ENCODE measurements at places on chromosomes 13 and 19.

- H3K36me3 ChIP-seq, result no peaks in the 10 kb centered on the region
- peaks cover 4% of the 10 kb centered on the region for H3K4me1 ChIP-seq
- H3K4me3 ChIP-seq, result no peak overlapping the region
- DNase-seq, result no peak
These were observed 98.2 kb upstream of the C1QTNF9B start for GRCh38 chr13:23995283-23996073.

- H3K27me3 ChIP-seq, result no peaks in the 10 kb centered on the region
- DNase-seq, result peak; percentile 89
- peaks cover 10% of the 10 kb centered on the region for H3K4me1 ChIP-seq
- H3K36me3 ChIP-seq, result peaks cover 6% of the 10 kb centered on the region
These were observed at the start of gene ZNF471 for GRCh38 chr19:56507446-56508289. TSS of gene ZNF471 (plus strand) at chr19:56507855. CDS start at chr19:56511572, 3,717 bp downstream.

DNA sequence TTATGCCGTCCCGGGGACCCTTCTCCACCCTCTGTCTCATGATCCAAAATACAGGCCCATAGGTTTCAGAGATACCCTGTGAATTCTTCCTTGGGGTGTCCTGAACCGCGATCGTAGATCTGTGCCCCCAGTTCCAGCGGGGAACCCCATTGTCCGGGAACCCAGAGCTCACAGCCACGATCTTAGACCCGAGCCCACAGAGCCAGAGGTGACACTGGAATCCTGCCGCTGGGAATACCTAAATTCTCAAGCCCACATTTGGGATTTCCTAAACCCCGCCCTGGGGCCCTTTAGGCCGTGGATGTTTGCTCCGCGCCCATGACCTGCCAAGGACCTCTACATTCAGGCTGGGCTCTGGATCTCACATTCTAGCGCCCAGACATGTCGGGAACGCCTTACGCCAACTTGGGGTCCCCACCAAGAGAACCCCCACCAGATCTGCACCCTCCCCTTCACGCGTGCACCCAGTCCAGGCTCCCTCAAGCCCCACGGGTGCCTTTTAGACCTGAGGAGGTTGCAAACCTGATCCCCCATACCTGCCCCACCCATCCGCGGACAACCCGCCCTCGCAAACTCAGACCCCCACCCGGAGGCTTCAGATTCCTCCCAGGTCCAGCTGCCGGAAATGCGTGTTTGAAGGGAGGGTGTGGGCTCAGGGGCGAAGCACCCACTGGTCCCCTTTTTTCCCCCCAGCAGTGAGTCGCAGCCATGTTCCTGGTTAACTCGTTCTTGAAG lies 605 bp downstream of the CAPNS1 start:
- peak overlapping the region; percentile 96 for H3K27ac ChIP-seq
- DNase-seq, result no peak

GRCh38 chr13:98542568-98543377 lies 34.1 kb downstream of the STK24 start:
- peaks cover 74% of the 10 kb centered on the region for H3K4me1 ChIP-seq
- no peaks in the 10 kb centered on the region for H3K36me3 ChIP-seq
- peak overlapping the region; percentile 70 for H3K27ac ChIP-seq
- peak overlapping the region; percentile 86 for H3K4me3 ChIP-seq
- no peaks in the 10 kb centered on the region for H3K27me3 ChIP-seq

DNA sequence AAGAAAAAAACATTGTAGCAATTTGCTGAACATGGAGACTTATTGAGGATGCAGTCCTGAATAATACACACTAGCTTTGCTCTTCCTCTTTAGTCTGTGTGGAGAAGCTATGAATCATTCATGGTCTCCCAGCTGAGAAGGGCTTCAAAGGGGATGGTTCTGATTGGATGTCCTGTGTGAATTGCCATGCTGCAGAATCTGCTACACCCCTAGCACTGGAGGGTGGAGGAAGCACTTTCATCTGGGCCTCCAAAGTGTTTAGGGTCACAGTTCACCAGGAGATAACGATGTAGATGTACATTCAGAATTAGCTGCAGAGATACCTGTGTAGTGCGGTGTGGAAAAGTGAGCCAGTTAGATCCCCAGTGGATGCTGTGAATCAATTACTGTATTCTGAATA lies 321.1 kb upstream of the EDNRB start:
- H3K27me3 ChIP-seq, result no peaks in the 10 kb centered on the region
- H3K4me3 ChIP-seq, result no peak overlapping the region
- H3K4me1 ChIP-seq, result no peaks in the 10 kb centered on the region
- no peaks in the 10 kb centered on the region for H3K36me3 ChIP-seq

DNA sequence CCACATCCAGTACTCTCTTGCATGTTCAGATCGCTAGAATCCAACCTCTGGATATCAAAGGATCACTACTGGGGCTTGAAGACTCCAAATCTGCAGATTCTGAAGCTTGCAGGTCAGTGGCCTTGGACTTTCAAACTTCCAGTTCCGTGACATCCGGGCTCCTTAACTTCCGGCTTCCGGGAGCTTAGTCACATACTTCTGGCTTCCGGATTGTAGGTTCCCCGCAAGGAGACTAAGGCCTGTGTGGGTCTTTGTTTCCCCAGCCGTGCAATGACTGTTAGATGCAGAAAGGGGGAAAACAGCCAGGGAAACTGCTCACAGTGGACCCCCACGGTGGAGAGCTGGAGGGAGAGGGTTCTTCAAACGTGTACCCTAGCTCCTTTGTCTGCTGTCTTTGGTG lies 41.4 kb downstream of the ZNF333 start:
- H3K36me3 ChIP-seq, result peaks cover 10% of the 10 kb centered on the region
- H3K27ac ChIP-seq, result no peak overlapping the region
- H3K4me3 ChIP-seq, result no peak overlapping the region
- no peaks in the 10 kb centered on the region for H3K4me1 ChIP-seq
- H3K27me3 ChIP-seq, result peaks cover 2% of the 10 kb centered on the region
- DNase-seq, result no peak

DNA sequence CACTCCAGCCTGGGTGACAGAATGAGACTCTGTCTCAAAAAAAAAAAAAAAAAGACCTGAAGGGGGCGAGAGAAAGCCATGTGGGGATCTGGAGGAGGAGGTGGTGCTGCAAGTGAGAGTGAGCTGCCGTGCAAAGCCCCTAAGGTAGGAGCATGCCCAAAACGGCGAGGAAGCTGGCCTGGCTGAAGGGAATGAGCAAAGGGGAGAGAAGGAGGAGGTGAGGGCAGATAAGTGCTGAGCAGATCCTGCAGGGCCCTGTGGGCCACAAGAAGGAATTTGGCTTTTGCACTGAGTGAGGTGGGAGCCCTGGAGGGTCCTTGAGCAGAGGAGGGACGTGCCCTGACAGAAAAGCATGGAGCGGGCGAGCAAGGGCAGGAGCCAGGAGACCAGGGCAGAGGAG lies 19.4 kb upstream of the ADGRE5 start:
- H3K27me3 ChIP-seq, result peaks cover 2% of the 10 kb centered on the region
- H3K27ac ChIP-seq, result peak overlapping the region; percentile 87
- peak; percentile 46 for DNase-seq
- H3K4me3 ChIP-seq, result peak overlapping the region; percentile 76

- no peak overlapping the region for H3K27ac ChIP-seq
- H3K4me1 ChIP-seq, result no peaks in the 10 kb centered on the region
- H3K36me3 ChIP-seq, result no peaks in the 10 kb centered on the region
These were observed 1449.3 kb downstream of the SLITRK1 start for GRCh38 chr13:82432949-82433348.

GRCh38 chr19:46404753-46405468 lies 8.5 kb downstream of the CCDC8 start:
- H3K4me1 ChIP-seq, result peaks cover 18% of the 10 kb centered on the region
- H3K36me3 ChIP-seq, result no peaks in the 10 kb centered on the region
- DNase-seq, result no peak
- H3K4me3 ChIP-seq, result peak overlapping the region; percentile 82
- no peak overlapping the region for H3K27ac ChIP-seq

DNA sequence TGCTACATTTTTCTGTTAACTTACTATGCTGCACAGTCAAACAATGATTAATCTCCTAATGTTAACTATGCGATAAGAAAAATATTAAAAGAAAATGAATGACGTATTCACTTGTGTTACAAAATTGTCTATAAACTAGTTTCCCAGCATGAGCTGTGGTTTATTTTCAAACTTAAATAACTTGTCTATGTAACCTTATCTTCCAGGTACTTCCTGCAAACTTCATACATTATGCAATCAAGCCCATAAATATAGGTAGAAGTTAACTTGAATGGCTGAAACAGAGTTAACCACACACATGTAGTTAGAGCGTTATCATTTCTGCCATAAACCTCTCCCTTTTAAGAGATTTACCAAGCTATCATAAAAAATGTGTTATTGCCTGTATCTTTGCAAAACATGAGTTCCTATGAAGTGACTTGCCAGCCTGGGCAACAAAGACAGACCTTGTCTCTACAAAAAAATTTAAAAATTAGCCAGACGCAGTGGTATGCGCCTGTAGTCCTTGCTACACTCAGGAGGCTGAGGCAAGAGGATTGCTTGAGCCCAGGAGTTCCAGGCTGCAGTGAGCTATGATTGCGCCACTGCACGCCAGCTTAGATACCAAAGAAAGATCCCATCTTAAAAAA lies 17.7 kb upstream of the KLF5 start:
- DNase-seq, result no peak
- H3K27me3 ChIP-seq, result no peaks in the 10 kb centered on the region
- no peaks in the 10 kb centered on the region for H3K4me1 ChIP-seq
- H3K27ac ChIP-seq, result no peak overlapping the region

- H3K4me3 ChIP-seq, result no peak overlapping the region
- H3K27me3 ChIP-seq, result no peaks in the 10 kb centered on the region
- H3K27ac ChIP-seq, result no peak overlapping the region
- H3K36me3 ChIP-seq, result no peaks in the 10 kb centered on the region
- no peaks in the 10 kb centered on the region for H3K4me1 ChIP-seq
These were observed 303.2 kb upstream of the NBEA start for GRCh38 chr13:34638897-34639296.

DNA sequence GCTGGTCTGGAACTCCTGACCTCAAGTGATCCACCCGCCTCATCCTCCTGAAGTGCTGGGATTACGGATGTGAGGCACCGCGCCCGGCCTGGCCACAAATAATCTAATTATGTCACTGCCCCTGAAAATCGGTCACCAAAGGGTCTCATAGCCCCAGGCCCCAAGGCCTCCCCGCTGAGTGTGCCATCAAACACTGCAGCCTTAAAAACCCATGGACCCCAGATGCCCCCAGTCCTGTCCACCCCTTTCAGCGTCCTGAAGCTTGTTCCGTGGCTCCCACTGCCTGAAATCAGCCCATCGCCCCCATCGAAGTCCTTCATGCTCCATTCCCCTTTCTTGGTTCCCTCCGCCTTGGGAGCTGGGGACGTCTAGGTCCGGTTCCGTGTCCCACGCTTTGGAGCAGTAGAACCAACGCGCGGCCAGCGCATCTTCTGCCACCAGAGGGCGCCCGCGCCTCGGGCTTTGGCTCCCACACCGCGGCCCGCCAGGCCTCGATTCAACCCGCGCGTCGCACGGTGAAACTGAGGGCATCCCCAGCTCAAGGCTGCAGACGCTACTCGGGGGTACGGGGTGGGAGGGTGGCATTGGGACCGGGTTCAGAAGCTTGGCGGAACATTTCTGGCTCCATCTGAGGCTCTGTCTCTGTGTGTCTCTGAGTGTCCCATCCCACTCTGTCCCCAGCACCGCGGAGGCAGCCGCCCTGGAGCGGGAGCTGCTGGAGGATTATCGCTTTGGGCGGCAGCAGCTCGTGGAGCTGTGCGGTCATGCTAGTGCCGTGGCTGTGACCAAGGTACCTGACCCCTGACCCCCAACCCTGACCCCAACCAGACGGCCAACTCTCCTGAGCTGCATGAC lies 3.5 kb downstream of the YJEFN3 start:
- H3K27me3 ChIP-seq, result peaks cover 14% of the 10 kb centered on the region
- peak; percentile 80 for DNase-seq
- H3K4me1 ChIP-seq, result peaks cover 6% of the 10 kb centered on the region
- H3K36me3 ChIP-seq, result no peaks in the 10 kb centered on the region
- H3K4me3 ChIP-seq, result no peak overlapping the region

DNA sequence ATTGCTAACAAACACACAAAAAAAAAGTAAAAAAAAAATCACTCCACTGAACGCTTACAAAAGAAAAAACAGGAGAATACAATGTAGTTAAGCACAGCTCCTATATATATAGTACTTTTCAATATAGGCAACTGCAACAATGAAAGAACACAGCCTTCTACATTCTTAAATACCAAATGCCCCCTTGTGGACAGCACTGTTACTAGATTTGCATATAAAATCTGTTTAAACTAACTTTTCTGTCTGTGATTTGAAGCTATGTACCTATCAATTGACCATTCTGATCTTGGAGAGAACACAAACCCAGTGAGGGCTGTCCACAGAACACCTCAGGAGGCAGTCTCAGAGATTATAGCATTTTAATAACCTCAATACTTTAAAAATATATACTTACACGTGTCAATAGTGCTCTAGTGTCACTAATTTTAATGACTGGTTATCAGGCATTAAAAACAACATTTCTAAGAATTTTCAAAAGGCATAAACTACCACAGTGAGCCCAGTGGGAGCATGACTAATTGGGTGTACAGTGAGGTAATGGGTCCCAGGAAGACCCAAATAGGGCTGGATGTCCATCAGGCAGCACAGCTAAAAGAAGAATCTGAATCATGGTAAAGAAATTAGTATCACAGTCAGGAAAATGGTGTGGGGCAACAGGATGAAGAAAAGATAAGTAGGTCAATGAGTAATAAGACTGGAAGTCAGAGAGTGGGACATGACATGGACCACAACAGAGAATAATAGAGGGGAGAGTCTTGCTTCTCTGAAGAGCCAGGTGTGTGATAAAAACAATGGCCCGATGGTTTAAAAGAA lies 22.2 kb downstream of the CCDC169 start:
- no peak for DNase-seq
- H3K27ac ChIP-seq, result no peak overlapping the region
- H3K4me3 ChIP-seq, result no peak overlapping the region
- peaks cover 5% of the 10 kb centered on the region for H3K27me3 ChIP-seq
- no peaks in the 10 kb centered on the region for H3K36me3 ChIP-seq

DNA sequence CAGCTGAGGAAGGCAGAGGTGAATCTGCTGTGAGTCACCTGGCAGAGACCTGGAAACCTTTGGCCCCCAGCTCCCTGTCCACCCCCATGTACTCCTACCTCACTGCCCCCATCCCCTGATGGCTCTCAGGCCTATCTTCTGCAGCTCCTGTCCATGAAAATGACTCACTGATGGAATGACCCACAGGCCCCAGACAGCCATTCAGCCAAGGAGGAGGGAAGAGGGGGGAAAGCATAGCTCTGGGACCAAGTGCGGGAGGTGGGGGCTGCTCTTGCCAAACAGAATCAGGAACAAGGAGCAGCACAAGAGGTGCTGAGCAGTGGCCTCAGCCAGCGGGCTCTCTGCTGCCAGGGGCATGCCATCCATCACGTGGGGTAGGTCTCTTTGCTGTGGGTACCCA lies 111.4 kb upstream of the C1QTNF9B start:
- peaks cover 13% of the 10 kb centered on the region for H3K4me1 ChIP-seq
- no peak overlapping the region for H3K27ac ChIP-seq
- DNase-seq, result no peak
- H3K4me3 ChIP-seq, result no peak overlapping the region

GRCh38 chr19:44748426-44749254 lies at the start of gene BCL3:
TSS of gene BCL3 (plus strand) at chr19:44748708. CDS start at chr19:44748791, 83 bp downstream.
- peaks cover 37% of the 10 kb centered on the region for H3K27me3 ChIP-seq
- H3K4me3 ChIP-seq, result peak within 1 kb of the TSS; percentile 93
- DNase-seq, result peak; percentile 85
- peaks cover 4% of the 10 kb centered on the region for H3K36me3 ChIP-seq
- H3K27ac ChIP-seq, result peak within 1 kb of the TSS; percentile 98

GRCh38 chr13:30895773-30896172 lies 10.3 kb upstream of the MEDAG start:
- peaks cover 2% of the 10 kb centered on the region for H3K27me3 ChIP-seq
- no peak overlapping the region for H3K27ac ChIP-seq
- no peak overlapping the region for H3K4me3 ChIP-seq
- H3K36me3 ChIP-seq, result no peaks in the 10 kb centered on the region
- peaks cover 2% of the 10 kb centered on the region for H3K4me1 ChIP-seq

GRCh38 chr13:106143392-106143791 lies 392.1 kb downstream of the EFNB2 start:
- no peak for DNase-seq
- no peaks in the 10 kb centered on the region for H3K4me1 ChIP-seq
